ENCODE measurements at places on chromosomes 2 and 18. TPM values are rescaled to one million over a fixed set of nuclear protein-coding genes. Genes with fewer than 3 reads are reported as not detected.

- no peak for DNase-seq
Observed at GRCh38 chr2:241849616-241850543, 8.8 kb downstream of the PDCD1 start.

The PNKD gene
- total RNA-seq, result 21.3 TPM

The SKOR2 gene
- total RNA-seq, result not detected

DNA sequence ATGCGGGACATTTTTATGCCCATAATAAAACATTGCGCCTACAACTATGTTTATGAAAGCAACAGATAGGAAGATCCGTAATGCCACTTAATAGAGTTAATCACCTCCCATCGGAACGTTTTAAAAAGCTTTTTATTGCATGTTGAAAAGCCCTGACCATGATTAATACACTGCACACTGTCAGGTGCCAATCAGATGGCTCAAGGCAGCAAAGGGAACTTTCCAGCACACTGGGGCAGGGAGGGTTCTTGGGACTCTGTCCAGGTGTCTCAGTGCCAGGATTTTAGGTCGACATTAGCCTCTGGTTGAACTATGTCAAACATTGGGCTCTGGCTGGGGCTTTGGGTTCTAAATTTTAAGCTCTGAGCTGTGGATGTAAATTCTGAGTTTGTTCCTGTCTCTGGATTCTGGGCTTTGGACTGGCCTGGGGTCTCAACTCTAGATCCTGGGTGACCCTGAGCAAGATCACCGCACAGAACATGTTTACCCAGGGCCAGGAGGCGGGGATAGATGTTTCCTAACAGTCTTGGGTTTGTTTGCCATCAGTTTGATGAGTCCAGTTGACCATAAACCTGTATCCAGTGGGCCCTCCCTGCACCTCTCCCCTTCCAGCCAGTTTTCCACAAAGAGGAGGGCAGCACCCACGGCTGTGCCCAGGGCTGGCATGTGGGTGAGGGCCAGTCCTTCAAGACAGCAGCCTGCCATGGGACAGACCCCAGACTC lies 262.7 kb downstream of the ATAD2B start:
- no peak for DNase-seq

GRCh38 chr2:62410015-62410453 lies 96.0 kb downstream of the TMEM17 start:
- peak; percentile 5 for DNase-seq

GRCh38 chr2:11389551-11390398 lies 45.3 kb upstream of the ROCK2 start:
- peak; percentile 97 for DNase-seq

The IL18RAP gene
- total RNA-seq, result under 0.01 TPM

The SCG2 gene
- total RNA-seq, result 0.66 TPM

The DYNAP gene
- total RNA-seq, result not detected

DNA sequence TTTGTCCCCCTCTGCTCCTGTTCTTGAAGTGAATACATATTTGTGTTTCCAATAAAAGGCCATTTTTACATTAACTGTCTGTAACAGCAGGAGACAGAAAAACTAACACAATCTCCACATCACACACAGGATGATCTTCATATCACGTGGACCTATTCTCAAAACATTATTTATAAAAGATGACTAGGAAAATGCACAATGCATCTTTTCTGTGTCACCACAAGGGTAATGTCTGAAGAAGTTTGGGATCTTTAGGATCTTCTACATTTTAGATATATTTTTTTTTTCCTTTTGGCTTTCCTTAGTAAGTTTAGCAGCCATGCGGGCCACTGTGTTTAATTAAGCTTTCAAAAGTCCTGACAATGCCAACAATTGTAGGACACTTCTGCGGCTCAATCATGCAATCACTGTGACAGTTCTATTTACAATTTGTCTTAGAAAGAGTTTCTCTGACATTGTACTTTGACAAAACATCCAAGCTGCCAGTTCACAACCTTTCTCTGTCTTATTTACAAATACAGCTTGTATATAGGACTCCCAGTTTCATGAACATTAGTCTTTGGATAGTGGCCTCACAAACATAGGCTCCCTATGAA lies 12.3 kb downstream of the BCL11A start:
- no peak for DNase-seq

DNA sequence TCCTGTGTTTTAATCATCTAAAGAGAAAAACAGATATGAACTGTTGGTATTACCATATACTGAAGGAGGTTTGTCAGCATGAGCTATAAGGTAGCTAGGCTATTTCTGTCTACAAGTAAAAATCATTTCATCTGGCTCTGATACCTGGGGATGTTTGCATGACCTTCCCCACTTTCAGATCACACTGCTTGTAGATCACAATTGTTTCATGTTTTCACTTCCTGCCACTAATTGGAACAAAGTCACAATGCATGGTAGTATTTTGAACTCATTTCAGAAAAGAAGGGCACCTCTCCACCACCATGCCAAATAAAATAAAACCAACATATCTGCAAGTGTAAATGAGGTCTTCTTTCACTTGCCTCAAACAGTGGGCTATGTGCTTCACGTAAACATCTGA lies 37.8 kb downstream of the NYAP2 start:
- no peak for DNase-seq

GRCh38 chr2:128003463-128003862 lies 24.4 kb downstream of the SAP130 start:
- DNase-seq, result no peak

GRCh38 chr18:48133671-48134251 lies 203.3 kb upstream of the SMAD2 start:
- no peak for DNase-seq

DNA sequence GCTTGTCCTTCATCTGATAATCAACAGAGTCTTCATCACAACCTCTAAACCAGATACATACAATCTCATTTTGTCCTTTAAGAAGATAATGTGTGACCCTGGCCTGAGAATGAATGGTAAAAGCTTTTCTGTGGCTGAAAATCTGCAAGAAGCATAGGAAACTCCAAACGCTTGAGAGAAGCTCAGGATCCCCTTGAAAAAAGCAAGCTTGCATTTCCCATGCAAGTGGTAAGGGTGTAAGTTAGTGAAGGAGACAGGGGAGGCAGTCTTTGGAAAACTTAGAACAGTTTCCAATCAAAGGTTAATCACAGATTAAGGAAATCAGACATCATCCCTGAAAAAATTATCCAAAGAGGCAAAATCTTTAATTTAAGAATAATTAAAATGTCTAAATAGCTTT lies 413.6 kb upstream of the SALL3 start:
- DNase-seq, result no peak

GRCh38 chr2:109242210-109242653 lies 113.2 kb downstream of the SH3RF3 start:
- no peak for DNase-seq

- no peak for DNase-seq
Observed at GRCh38 chr18:13517369-13517768, 209.0 kb downstream of the FAM210A start.

The STPG4 gene
- 0.33 TPM for total RNA-seq

The FSHR gene
- not detected for total RNA-seq

GRCh38 chr18:12048827-12049175 lies 44.8 kb upstream of the ANKRD62 start:
- DNase-seq, result peak; percentile 63

DNA sequence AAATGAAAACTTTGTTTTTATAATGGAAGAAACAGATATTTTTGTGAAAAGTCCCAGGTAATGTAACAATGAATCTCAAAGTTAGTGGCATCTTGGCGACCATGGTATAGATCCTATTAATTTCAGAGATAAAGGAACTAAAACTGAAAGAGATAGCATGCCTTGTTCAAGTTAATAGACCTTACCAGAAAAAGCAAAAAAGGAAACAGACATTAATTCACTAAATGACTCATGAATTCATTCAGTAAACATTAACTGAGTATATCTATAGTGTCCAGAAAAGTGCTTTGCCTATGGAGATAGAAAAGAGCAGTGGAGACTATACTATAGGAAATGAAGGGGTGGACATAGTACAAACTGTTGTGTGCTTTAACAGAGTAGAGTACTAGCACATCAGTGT lies 763.3 kb downstream of the TRIB2 start:
- DNase-seq, result no peak

The G6PC2 gene
- total RNA-seq, result not detected

DNA sequence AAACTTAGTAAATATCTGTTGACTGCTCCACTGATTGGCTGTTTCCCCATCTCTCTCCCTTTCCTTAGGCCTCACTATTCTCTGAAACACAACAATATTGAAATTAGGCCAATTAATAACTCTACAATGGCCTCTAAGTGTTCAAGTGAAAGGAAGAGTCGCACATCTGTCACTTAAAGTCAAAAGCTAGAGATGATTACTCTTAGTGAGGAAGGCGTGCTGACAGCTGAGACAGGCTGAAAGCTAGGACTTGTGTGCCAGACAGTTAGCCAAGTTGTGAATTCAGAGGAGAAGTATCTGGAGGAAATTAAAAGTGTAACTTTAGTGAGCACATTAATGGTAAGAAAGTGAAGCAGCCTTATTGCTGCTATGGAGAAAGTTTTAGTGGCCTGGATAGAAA lies 48.4 kb downstream of the PLEK start:
- DNase-seq, result no peak

The RGPD4 gene
- not detected for total RNA-seq

The CHRND gene
- total RNA-seq, result not detected

DNA sequence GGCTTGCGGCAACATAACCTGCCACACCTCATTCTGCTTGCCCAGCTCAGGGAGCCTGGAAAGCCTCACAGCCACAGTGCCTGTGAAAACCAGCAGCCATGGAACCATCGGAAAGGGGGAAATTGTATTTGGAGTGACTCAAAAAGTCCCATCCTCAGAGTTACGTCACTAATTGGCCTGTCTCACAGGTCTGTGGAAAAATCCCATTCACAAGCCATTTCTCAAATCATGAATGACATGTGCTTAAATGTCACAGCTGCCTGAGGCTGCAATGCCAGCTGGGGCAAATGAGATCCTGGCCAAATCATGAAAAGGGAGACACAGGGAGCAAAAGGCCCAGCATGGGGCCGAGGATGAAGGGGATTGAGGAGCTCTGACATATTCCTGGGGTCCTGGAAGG lies 486.9 kb upstream of the RAB6C start:
- no peak for DNase-seq

GRCh38 chr2:47891369-47892337 lies 14.6 kb downstream of the FBXO11 start:
- DNase-seq, result peak; percentile 51

GRCh38 chr2:172693529-172694455 lies 41.9 kb upstream of the RAPGEF4 start:
- DNase-seq, result peak; percentile 38

The DIPK1C gene
- total RNA-seq, result not detected

- DNase-seq, result no peak
Observed at GRCh38 chr18:46322411-46322891, 218.3 kb downstream of the HAUS1 start.

DNA sequence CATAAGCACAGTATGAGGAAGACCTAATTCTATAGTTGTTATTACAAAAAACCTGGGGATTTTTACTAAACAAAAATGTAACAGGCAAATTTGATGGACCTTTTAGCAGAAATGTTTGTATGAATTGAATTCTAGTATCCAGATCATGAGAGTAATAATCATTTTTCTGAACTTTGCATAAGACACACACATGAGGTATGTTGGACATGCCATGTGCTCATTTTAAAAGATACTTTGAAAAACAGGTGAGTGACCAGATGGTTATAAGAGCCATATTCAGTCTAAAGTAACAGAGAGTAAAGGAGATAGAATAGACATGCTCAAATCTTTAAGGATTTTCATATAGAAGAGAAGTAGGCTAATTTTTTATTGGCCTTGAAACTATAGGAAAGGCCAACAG lies 663.6 kb downstream of the NRXN1 start:
- DNase-seq, result no peak

DNA sequence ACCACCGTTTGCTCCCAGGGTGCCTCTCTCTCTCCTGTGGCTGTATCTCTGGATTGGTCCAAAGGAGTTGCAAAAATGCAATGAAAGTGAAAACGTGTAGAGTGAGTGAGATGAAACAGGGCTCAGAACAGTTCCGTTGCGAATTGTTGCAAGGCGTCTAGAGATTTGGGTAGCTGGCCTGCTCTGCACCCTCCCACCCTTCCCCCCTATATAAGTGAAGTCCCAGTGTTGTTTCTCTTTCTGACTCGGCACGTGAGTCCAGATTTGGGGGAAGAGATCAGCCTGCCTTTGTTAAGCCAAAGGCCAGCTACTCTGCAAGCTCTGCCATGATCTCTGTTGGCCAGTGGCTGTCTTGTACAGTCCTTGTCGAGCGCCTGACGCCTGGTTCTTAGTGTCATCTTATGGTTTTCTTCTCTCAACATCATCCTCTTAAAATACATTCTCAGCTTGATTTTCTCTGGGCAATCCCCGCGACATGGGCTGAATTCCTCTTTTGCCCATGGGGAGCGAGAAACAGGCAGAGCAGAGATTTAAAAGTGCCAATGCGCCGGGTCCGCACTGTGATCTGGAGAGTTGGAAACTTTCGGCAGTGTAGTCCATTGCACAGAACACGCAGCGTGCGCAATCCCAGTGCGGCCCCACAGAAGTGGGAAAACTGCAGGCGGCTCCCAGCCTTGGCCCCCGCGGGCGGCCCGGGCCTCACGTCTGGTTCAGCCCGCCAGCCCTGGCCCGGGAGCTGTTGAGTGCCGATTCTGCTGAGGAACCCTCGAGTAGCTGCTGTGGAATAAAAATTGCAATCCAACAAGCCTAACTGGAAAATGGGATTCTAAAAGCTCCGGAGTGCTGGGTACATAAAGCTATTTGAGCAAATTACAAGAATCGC lies 9.3 kb downstream of the MEIS1 start:
- DNase-seq, result no peak

DNA sequence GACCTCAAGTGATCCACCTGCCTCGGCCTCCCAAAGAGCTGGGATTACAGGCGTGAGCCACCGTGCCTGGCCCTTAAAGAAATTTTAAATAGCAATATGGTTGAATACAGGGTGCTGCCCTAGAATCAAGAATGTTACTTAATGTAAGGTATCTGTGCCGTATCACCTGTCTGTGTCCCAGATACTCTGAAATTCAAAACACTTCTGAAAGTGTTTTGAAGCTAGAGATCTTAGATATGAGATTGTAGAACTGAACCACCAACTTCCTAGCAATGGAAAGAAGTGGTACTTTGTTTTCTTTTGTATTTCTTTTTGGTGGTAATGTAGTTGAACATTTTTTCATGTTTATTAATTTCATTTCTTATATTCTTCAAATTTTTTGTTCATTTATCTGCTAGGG lies 13.0 kb downstream of the PTPN4 start:
- no peak for DNase-seq
